Natural killer cell treated with Interleukin-12 subunit alpha and Interleukin-12 subunit beta and Interleukin-15 and Interleukin-18, amount 100 ng/mL, for 72 hours (primary cell): ENCODE measurements at places on chromosomes 3 and 15. TPM values are rescaled to one million over a fixed set of nuclear protein-coding genes. Genes with fewer than 3 reads are reported as not detected.

The TEX9 gene
- total RNA-seq, result 0.57 TPM

The IGDCC3 gene
- total RNA-seq, result not detected

The SLC9C1 gene
- total RNA-seq, result not detected

The RTP4 gene
- 6.7 TPM for total RNA-seq

The VIPR1 gene
- not detected for total RNA-seq

The CAMKV gene
- total RNA-seq, result not detected

The ARHGEF3 gene
- total RNA-seq, result 42.9 TPM

The TMEM40 gene
- not detected for total RNA-seq

The GOLGA8G gene
- total RNA-seq, result not detected

The SERPINI2 gene
- not detected for total RNA-seq

The GREM1 gene
- 0.03 TPM for total RNA-seq
